ENCODE measurements at places on chromosomes 4 and X. TPM values are rescaled to one million over a fixed set of nuclear protein-coding genes. Genes with fewer than 3 reads are reported as not detected.
A peak's percentile ranks its signal among the peaks of the same experiment; 100 is the strongest.

The KIF4A gene
- polyA plus RNA-seq = 5.2 TPM

The ZIC3 gene
- not detected for polyA plus RNA-seq

The BTC gene
- polyA plus RNA-seq = 2.4 TPM

The IQCM gene
- 0.12 TPM for polyA plus RNA-seq

The MSL3 gene
- polyA plus RNA-seq = 21.5 TPM

The RNF175 gene
- 0.25 TPM for polyA plus RNA-seq

The NCBP2L gene
- not detected for polyA plus RNA-seq

The SPIN2A gene
- 3.4 TPM for polyA plus RNA-seq

GRCh38 chr4:40046311-40046980 is 10.2 kb upstream of the N4BP2 start:
- peak; percentile 15 for DNase-seq

DNA sequence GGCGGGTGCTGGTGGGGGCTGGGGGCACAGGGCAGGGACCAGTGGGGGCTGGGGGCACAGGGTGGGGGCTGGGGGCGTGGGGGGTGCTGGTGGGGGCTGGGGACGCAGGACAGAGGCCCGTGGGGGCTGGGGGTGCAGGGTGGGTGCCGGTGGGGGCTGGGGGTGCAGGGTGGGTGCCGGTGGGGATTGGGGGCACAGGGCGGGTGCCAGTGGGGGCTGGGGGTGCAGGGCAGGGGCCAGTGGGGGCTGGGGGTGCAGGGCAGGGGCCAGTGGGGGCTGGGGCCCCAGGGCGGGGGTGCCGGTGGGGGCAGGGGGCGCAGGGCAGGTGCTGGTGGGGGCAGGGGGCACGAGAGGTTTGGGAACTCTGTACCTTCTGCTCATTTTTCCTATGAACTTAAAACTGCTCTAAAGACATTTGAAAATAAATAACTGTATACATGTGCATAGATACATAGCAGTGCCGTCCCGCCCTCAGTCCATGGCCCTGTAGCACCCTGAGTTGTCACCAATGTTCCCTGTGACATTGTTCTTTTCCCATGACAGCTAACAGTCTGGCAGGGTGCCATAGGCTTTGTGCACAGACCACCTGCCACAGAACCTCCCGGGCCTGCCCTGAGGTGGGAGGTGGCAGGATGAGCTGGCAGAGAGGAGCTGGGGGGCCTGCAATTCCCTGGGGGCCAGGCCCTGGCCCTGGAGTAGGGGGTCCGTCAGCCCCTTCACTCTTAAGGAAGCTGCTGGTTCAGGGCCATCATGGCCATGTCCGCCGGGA is 35.6 kb upstream of the ADRA2C start:
- DNase-seq = no peak

DNA sequence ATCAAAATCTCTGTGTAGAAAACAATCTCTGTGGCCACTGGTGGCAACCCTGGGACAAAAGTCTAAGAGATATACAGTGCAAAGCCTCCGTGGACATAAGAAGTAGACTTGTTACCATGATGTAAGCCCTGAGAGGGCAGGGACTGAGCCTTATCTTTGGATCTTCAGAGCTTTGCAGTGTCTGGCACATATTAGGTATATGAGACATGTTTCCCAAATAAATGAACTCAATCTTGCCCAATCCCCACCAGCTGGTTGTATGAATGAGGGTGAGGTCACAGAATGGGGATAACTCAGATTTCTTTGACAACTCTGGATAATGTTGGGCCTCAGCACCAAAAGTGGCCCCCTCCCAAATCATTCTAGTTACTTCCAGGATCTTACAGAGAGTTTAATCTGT is 511.4 kb upstream of the DIPK2B start:
- no peak for DNase-seq

DNA sequence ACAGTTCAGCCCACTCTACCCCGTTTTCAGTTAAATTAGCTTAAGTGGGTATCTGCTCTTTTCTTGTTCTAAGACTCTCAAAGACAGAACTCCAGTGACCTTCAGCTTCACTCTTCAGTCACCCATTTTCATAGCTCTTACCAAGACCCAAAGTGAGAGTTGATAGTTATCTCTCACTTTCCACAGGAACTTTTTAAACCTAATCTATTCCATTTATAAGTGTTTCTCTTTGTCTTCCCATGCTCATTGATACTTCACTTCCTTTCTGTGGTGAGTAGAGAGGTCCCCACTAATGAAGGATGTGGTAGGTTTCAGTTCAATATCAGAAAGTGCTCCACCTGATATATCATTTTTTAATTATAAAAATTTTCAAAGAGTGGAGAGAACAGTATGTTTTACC is 33.4 kb downstream of the COX18 start:
- no peak for DNase-seq

DNA sequence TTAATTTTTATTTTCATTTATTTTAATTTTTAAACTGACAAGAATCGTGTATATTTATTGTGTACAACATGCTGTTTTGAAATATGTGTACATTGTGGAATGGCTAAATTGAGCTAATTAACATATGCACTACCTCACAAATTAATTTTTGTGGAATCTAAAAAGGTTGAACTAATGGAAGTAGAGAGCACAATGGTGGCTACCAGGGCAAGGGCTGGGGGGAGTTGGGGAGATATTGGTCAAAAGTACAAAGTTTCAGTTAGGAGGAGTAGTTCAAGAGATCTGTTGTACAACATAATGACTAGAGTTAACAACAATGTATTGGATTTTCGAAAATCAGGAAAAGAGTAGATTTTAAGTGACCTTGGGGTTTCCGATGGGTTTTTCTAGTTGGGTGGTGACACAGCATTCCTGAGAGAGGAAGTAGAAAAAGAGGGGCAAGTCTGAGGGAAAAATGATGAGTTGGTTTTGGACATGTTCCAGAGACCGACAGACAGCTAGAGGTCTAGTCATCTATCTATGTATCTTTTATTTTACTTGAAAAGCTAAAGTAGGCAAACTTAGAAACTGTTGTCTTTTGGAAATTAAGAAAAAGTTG is 23.2 kb downstream of the APOO start:
- DNase-seq = no peak

DNA sequence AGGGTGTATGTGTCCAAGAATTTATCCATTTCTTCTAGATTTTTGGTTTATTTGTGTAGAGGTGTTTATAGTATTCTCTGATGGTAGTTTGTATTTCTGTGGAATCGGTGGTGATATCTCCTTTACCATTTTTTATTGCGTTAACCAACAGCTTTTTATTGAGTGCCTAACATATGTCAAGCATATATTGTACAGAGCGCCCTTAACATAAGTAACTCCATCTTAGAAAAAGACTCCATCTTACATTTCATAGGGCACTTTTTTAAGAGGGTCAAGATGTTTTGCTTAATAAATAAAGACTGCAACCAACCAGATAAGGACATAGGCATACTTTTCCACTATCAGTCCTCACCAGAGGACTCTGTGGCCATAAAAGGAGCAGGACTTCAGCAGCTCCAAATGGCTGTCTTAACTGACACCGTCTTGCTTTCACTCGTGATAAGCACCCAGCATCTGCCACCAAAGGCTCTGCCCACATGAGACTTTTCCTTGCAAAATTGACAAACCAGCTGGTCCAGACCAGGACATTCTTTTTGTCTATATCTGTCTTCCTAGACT is 75.0 kb downstream of the HS6ST2 start:
- no peak for DNase-seq

DNA sequence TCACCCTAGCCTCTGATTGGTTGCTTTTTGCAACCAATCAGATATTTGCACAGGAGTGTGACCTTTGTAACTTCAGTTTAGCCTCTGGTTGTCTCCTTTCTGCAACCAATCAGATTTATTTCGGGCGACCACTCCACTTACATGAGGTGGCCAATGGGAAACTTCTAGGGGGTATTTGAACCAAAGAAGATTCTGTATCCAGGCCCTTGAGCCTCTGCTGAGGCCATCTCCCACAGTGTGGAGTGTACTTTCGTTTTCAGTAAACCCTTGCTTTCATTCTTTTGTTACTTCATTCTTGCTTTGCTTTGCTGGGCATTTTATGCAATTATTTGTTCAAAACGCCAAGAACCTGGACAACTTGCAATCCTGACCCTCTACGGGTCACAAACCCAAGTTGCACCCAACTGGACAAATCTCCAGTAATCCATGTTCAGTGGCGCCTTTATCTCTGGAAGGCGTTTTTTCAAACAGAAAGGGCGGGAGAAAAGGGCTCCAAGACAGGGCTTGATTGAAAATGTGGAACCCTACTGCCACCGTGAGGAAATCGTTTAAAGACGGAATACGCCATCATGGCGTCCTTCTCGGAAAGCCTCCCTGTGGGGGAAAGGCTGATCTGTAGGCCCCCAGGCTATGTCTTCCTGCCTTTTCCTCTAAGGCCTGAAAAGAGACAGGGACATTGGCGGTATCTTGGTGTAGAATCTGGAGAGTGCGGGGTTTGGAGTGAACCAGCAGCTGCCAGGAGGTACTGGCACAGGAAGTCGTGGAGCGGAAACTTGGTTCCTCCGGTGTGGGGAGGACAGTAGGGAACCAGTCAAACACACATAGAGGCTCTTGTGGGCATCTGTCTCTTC is 184.6 kb downstream of the OR13H1 start:
- no peak for DNase-seq

- no peak for DNase-seq
These were observed 47.8 kb downstream of the CASP6 start for GRCh38 chr4:109655396-109655795.

DNA sequence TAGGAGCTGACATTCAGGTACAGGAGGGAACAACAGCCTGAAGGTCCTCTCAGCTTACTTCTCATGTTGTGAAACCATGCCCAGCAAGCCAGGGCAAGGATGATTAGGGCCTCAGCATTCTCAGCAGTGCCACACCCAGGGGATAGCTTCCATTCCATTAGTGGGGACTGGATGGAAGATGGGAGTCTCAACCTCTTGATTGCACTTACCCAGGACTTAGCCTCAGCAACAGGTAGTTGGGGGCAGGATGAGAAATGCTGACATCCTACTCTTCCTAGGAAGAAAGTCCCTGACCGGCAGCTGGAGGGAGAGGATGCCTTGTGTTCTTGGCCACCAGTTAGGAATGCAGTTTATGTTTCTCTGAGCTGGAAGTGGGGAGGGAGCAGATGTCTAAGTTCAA is 8.8 kb upstream of the BEX3 start:
- no peak for DNase-seq

DNA sequence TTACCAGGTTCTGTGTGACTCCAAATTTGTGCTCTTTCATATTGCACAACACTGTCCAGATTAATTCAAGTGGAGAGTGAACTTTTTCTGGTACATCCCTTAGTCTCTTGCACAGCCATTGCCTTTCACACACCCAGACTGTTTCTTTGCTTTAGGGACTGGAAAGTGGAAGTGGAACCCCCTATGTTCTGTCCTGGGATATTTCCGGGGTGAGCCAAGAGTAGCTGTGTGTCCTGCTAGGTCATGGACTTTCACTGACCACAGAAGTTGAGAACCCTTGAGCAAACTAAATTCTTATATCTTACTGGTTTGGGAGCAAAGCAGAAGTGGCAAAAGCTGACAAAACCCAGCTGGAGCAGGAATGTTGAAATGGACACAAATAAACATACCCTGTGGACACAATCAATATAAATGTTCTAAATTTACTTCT is 10.3 kb upstream of the VSIG4 start:
- no peak for DNase-seq

GRCh38 chr4:86706923-86707597 is 112.9 kb downstream of the PTPN13 start:
- DNase-seq = no peak

GRCh38 chr4:26048950-26049349 is 134.9 kb downstream of the SMIM20 start:
- DNase-seq = peak; percentile 64

DNA sequence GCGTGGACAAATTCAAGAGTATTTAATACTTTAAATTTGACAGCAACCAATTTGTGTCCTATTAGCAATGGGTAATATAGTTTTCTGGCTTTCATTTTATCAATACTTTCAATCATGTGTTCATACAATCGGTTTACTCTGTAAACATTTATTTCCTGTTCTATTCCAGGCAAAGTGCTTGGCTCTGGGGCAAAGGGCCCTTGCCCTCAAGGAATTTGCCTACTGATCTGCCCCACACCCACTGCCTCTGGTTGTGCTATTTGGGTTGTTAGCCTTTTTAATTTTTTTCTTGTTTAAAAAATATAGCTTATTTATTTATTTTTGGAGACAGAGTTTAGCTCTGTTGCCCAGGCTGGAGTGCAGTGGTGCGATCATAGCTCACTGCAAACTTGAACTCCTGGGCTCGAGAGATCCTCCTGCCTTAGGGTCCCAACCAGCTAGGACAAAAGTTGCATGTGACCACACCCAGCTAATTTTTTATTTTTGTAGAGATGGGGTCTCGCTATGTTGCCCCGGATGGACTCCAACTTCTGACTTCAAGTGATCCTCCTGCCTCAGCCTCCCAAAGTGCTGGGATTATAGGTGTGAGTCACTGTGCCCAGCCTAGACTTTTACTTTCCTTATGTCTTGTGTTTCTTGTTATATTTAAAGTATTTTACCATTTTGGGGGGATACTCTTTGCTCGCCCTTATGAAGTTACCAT is 30.7 kb upstream of the CBR4 start:
- DNase-seq = no peak

DNA sequence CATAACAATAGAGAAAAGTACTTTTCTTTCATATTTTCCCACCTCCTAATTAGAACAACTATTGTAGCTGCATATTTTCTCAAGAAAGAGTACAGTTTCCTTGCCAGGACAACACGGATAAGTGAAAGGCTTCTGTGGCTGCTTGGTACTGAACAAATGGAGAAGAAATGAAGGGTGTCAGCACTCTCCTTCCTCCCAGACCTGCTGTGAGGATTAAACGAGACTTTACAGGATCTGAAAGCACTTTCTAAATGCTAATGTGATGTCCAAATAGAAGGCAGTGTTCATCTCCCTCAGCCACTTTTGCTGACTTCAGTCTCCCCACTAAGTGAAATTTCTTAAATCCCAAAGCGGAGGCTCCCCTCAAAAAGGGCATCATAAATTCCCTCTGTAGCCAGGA is 13.9 kb downstream of the NIPAL1 start:
- no peak for DNase-seq

DNA sequence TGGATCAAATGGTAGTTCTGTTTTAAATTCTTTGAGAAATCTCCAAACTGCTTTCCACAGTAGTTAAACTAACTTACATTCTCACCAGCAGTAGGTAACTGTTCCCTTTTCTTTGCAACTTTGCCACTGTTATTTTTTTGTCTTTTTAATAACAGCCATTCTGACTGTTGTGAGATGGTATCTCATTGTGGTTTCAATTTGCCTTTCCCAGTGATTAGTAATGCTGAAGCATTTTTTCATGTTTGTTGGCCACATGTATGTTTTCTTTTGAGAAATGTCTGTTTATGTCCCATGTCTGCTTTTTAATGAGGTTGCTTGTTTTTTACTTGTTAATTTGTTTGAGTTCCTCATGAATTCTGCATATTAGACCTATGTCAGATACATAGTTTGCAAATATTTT is 198.8 kb downstream of the RAB28 start:
- DNase-seq = no peak

GRCh38 chr4:47567511-47567910 is 82.4 kb downstream of the ATP10D start:
- no peak for DNase-seq
